ENCODE measurements at places on chromosomes 4 and X. TPM values are rescaled to one million over a fixed set of nuclear protein-coding genes. Genes with fewer than 3 reads are reported as not detected.

DNA sequence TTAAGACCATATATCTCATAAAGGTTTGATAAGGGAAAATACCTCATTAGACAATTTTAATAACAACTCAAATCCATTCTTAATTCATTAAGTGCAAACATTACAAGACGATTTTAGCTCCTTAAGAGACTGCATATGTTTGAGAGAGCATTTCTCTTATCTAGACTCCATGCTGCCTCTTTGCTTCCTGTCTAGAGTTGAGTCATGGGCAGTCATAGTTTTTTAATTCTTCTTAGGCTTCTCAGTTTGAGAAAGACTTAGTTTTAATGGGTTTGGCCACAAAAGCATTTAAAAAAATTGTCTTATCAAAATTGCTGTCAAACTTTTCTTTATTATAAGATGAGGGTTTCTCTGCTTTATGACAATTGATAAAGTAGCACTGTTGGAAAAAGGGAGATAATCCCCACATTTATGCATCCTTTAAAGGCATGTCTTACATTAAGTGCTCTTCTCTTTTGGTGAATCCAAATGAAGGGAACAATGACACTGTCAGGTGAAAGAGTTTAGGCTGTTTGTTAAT is 713.4 kb downstream of the PCDH18 start:
- no peaks in the 10 kb centered on the region for H3K27me3 ChIP-seq
- no peak overlapping the region for H3K27ac ChIP-seq
- H3K36me3 ChIP-seq: no peaks in the 10 kb centered on the region
- no peak overlapping the region for H3K4me3 ChIP-seq
- H3K4me1 ChIP-seq: no peaks in the 10 kb centered on the region
- no peak for DNase-seq

DNA sequence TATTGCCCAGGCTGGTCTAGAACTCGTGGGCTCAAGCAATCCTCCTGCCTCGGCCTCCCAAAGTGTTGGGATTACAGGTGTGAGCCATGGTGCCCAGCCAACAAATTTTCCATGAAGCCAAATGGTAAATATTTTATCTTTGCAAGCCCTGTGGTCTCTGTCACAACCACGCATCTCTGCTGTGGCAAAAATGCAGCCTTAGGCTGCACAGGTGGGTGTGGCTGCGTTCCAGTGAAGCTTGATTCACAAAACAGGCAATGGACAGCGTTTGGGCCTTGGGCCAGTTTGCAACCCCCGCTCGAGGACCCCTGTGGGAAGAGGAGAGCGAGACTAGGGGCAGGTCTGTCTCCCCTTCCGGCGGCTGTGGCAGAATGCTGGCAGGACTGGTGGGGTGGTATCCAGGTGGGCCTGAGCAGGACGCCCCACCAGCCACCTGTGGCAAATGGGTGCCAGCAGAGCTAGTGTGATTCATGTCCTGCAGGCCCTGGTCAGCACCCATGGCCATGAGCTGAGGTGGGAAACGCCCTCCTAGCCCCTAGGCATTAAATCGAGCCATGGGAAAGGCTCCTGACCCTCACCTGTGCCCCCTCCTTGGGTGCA is 19.7 kb downstream of the HTRA3 start:
- no peak overlapping the region for H3K27ac ChIP-seq
- no peaks in the 10 kb centered on the region for H3K4me1 ChIP-seq
- H3K27me3 ChIP-seq: no peaks in the 10 kb centered on the region
- H3K4me3 ChIP-seq: no peak overlapping the region
- no peaks in the 10 kb centered on the region for H3K36me3 ChIP-seq

DNA sequence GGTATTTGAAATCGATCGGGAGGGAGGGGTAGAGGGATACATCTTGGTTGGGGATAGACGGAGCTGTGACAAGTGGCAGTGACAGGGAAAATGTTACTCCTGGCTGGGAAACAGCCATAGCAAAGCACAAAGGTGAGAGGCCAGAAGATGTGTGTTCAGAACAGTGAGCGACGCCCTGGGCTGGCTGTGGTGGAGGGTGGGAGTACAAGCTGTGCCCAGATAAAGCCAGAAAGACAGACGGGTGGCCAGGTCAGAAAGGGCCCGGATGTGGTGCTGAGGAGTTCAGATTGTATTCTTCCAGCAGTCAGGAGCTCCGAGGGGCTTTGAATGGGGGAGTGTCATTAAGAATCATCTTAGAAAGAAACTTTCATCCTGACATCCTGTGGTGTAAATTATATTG is 27.9 kb downstream of the CCDC149 start:
- H3K4me1 ChIP-seq: no peaks in the 10 kb centered on the region
- no peak overlapping the region for H3K27ac ChIP-seq
- no peak for DNase-seq
- H3K36me3 ChIP-seq: no peaks in the 10 kb centered on the region
- H3K4me3 ChIP-seq: no peak overlapping the region
- H3K27me3 ChIP-seq: no peaks in the 10 kb centered on the region

GRCh38 chr4:88962396-88962795 is 94.6 kb downstream of the FAM13A start:
- DNase-seq: no peak
- H3K4me3 ChIP-seq: no peak overlapping the region
- no peak overlapping the region for H3K27ac ChIP-seq
- no peaks in the 10 kb centered on the region for H3K27me3 ChIP-seq

DNA sequence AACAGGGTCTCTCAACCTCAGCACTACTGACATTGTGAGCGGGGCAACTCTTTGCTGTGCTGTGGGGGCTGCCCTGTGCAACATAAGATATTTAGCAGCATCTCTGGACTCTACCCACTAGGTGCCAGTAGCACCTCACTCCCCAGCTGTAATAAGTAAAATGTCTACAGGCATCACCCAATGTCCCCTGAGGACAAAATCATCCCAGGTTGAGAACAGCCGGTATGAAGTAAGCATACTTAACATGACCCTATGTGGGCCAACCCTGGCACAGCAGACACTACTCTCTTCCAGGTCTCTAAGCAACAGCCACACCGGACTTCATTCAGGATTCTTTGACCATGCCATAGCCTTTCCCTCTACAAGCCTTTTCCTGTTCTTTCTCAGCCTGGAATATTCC is 10.5 kb upstream of the MGST2 start:
- no peak for DNase-seq
- no peaks in the 10 kb centered on the region for H3K4me1 ChIP-seq
- H3K27ac ChIP-seq: no peak overlapping the region
- H3K4me3 ChIP-seq: no peak overlapping the region
- H3K27me3 ChIP-seq: no peaks in the 10 kb centered on the region

- H3K27ac ChIP-seq: peak overlapping the region; percentile 63
- H3K4me3 ChIP-seq: no peak overlapping the region
- H3K27me3 ChIP-seq: no peaks in the 10 kb centered on the region
- H3K36me3 ChIP-seq: no peaks in the 10 kb centered on the region
These were observed 139.8 kb downstream of the PTTG2 start for GRCh38 chr4:38099908-38100407.

- H3K27ac ChIP-seq: no peak overlapping the region
- no peak for DNase-seq
- no peak overlapping the region for H3K4me3 ChIP-seq
- no peaks in the 10 kb centered on the region for H3K36me3 ChIP-seq
- no peaks in the 10 kb centered on the region for H3K27me3 ChIP-seq
These were observed 24.0 kb upstream of the XIAP start for GRCh38 chrX:123835661-123836371.

DNA sequence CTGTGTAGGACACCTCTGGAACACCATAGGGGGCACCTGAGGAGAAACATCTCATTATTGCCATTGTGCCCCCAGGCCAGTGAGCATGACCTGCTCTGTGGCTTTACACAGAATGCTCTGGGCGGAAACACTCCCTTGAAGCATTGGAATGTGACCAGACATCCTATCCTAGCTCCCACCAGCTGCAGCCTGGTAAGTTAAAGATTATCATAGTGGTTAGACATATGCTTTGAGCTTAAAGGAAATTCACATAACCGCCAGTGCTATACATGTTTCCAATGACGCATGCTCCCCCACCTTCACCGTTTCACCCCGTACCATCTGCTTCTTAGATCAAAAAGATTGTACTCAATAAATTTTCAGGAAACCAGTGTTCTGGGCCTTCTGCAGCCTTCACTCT is 217.7 kb upstream of the CENPE start:
- no peak for DNase-seq
- H3K36me3 ChIP-seq: no peaks in the 10 kb centered on the region
- H3K4me3 ChIP-seq: no peak overlapping the region
- no peak overlapping the region for H3K27ac ChIP-seq
- no peaks in the 10 kb centered on the region for H3K4me1 ChIP-seq
- H3K27me3 ChIP-seq: no peaks in the 10 kb centered on the region

GRCh38 chr4:85955620-85956292 is 404.1 kb downstream of the MAPK10 start:
- no peaks in the 10 kb centered on the region for H3K27me3 ChIP-seq
- no peaks in the 10 kb centered on the region for H3K36me3 ChIP-seq
- no peaks in the 10 kb centered on the region for H3K4me1 ChIP-seq

- no peak overlapping the region for H3K4me3 ChIP-seq
- H3K27ac ChIP-seq: no peak overlapping the region
- DNase-seq: no peak
- H3K4me1 ChIP-seq: no peaks in the 10 kb centered on the region
- H3K36me3 ChIP-seq: no peaks in the 10 kb centered on the region
- H3K27me3 ChIP-seq: no peaks in the 10 kb centered on the region
These were observed 687.1 kb upstream of the MAGEB2 start for GRCh38 chrX:29528281-29528680.

GRCh38 chrX:98939456-98939855 is 1470.6 kb downstream of the PCDH19 start:
- H3K36me3 ChIP-seq: no peaks in the 10 kb centered on the region
- no peak for DNase-seq
- H3K4me1 ChIP-seq: no peaks in the 10 kb centered on the region
- H3K27ac ChIP-seq: no peak overlapping the region

DNA sequence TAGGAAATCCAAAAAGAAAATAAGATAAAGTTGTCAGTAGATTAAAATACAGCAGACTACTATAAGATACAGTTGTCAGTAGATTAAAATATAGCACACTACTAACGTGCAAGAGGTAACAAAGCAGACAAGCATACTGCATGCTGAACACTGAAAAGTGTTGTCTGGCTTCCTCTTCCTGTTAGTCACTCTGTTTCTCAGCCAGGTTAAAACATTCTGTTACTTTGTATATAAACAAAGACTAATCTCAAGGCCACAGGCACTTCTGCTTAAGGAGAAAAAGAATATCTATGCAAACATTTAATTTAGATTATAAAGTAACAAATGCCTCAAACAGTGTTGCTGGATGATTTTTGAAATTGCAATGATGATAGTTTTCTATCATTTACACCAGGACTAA is 41.0 kb upstream of the SCD5 start:
- DNase-seq: no peak
- H3K27me3 ChIP-seq: no peaks in the 10 kb centered on the region
- H3K27ac ChIP-seq: no peak overlapping the region
- no peaks in the 10 kb centered on the region for H3K36me3 ChIP-seq

GRCh38 chr4:173288296-173288695 is 45.9 kb downstream of the HMGB2 start:
- no peaks in the 10 kb centered on the region for H3K36me3 ChIP-seq
- H3K4me1 ChIP-seq: no peaks in the 10 kb centered on the region
- H3K27me3 ChIP-seq: no peaks in the 10 kb centered on the region
- DNase-seq: peak; percentile 29

DNA sequence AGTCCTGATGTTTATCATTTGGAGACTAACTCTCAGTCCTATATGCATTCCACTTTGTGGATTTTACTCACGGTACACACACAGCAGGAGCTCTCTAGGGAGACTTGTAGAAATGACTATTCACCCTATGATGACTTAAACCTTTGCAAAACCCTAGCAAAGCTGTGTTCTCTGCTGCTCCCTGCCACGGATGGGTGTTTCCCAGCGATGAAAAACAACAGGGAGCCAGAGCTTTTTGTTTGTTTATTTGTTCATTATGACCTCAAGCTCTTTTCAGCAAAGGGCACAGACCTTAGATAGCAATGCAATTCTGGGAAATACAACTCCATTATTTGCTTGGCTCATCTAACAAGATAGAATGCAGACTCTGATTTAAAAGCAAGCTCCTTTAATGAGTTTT is 156.6 kb downstream of the GRIA3 start:
- no peaks in the 10 kb centered on the region for H3K4me1 ChIP-seq
- H3K36me3 ChIP-seq: no peaks in the 10 kb centered on the region
- H3K27ac ChIP-seq: no peak overlapping the region
- no peak overlapping the region for H3K4me3 ChIP-seq
- H3K27me3 ChIP-seq: no peaks in the 10 kb centered on the region

GRCh38 chrX:48573690-48574269 is 504 bp upstream of the RBM3 start:
- no peaks in the 10 kb centered on the region for H3K36me3 ChIP-seq
- H3K4me3 ChIP-seq: peak overlapping the region; percentile 74
- DNase-seq: peak; percentile 37
- peak overlapping the region; percentile 93 for H3K27ac ChIP-seq
- H3K27me3 ChIP-seq: no peaks in the 10 kb centered on the region

DNA sequence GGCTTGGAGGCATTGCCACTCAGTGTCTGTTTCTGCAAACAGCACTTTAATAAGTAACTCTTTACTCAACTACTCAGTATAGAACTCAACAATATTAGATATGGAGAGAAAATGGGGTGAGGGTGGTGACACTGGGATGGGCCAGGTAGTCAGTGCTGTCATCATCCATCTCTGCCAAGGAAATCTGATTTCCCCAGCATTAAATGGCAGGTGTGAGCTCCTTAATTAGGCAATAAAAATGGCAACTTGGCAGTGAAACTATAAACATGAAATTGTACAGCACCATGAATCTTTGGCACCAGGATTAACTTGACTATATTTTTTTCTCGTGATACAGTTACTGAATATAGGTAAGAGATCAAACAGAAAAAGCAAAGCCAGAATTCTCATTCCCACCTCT is 146.2 kb downstream of the GLRA2 start:
- no peak for DNase-seq
- no peak overlapping the region for H3K27ac ChIP-seq
- H3K4me1 ChIP-seq: no peaks in the 10 kb centered on the region
- H3K4me3 ChIP-seq: no peak overlapping the region

XPNPEP2 gene
- total RNA-seq: 3.5 TPM

HHIP gene
- 1.5 TPM for total RNA-seq

TMPRSS11D gene
- not detected for total RNA-seq

ZAR1 gene
- not detected for total RNA-seq

RTL5 gene
- total RNA-seq: 9.7 TPM

CEP135 gene
- total RNA-seq: 27.1 TPM

ARX gene
- total RNA-seq: not detected

CD38 gene
- total RNA-seq: 4.6 TPM

ARHGAP6 gene
- 47.0 TPM for total RNA-seq
